ENCODE measurements at places on chromosomes 4 and X.

DNA sequence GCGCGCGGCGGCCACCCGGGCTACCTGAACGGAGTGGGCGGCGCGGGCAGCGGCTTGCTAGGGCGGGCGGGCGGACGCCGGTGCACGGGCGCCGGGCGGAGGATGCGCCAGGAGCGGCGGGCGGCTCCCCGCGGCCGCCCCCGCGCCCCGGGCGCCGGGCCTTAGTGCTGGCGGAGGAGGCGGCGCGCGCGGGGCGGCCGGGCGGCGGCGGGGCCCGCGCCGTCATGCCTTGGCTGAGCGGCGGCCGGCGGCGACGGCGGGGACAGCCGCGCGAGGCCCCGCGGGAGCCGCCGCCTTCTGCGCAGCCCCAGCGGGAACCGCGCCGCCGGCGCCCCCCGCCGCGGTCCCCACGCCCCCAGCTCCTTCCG is 48.2 kb downstream of the CLDN34 start:
- DNase-seq = no peak

DNA sequence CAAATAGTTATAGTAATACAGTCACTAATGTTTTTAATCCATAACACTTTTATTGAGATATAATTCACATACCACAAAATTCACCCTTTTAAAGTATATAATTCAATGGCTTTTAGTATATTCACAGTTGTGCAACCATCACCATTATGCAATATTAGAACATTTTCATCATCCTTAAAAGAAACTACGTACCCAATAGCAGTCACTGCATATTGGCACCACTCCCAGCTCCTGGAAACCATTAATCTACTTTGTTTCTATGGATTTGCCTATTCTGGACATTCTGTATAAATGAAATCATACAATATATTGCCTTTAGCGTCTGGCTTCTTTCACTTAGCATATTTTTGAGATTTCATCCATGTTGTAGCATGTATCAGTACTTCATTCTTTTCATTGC is 99.3 kb downstream of the AMMECR1 start:
- DNase-seq = no peak

GRCh38 chrX:13797512-13797911 is 19.4 kb downstream of the GPM6B start:
- DNase-seq = no peak

GRCh38 chr4:100049872-100050271 is 99.8 kb upstream of the H2AZ1 start:
- DNase-seq = no peak

GRCh38 chr4:1822568-1823544 is 29.8 kb downstream of the FGFR3 start:
- no peak for DNase-seq

- DNase-seq = no peak
Measured at GRCh38 chr4:153018031-153018430, 81.9 kb downstream of the FHDC1 start.

GRCh38 chrX:39205467-39205866 is 404.2 kb downstream of the MID1IP1 start:
- no peak for DNase-seq

DNA sequence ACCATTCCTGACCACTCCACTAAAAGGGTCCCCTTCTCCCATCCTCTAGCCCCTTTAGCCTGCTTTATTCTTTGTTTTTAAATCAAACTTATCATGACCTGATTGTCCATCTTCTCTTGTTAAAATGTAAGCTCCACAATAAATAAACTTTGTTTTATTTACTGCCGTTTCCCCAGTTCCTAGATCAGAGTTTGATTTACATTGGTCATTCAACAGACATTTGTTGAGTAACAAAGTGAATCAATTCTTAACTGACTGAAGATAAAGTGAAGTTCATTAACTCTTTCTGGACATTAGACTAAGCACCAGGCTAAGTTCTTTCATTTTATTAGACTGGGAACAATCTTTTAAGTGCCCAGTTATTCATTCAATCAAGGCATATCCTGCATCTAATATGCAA is 263.2 kb upstream of the FTHL17 start:
- DNase-seq = no peak

DNA sequence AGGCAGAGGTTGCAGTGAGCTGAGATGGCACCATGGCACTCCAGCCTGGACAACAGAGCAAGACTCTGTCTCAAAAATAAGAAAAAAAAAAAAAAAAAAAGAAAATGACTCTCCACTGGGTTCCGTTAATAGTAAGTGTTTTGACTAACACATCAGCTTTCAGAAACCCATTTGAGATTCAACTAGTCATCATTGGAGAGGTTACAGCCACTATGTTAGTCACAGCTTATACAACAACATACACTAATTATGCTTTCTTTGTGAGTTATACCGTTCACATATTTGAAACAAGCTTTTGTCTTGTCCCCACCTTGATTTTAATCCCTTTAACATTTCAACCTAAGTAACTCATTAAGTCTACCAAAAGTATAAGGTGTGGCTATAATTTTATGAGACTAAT is 48.2 kb downstream of the HADH start:
- no peak for DNase-seq

GRCh38 chr4:180953572-180953971 is 1289.6 kb upstream of the TENM3 start:
- no peak for DNase-seq

GRCh38 chrX:107571296-107571998 is 56.9 kb upstream of the PRPS1 start:
- no peak for DNase-seq

- no peak for DNase-seq
Measured at GRCh38 chrX:13371186-13371585, 51.3 kb upstream of the ATXN3L start.

- no peak for DNase-seq
Measured at GRCh38 chrX:151359931-151360871, 36.8 kb upstream of the VMA21 start.

- DNase-seq = no peak
Measured at GRCh38 chr4:102387552-102388150, 42.4 kb upstream of the SLC39A8 start.

DNA sequence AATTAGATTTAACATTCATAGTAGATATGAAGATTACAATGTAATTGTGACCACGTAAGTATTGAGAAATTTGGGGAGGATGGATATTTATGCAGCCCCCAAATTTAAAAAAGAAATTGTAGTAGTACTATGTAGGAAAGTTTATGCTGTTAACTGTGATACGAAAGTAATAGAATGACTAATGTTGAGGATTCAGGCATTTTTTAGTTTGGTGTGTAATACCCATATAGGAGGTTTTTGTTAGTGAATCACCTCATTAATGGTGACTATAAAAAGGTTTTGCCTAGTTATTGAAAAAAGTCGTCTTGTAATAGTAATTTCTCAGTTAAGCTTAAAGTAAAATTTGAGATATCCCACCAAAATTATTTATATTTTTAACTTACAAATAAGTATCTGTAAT is 67.2 kb downstream of the SMARCAD1 start:
- no peak for DNase-seq
